ENCODE measurements at places on chromosomes 3 and 15.

GRCh38 chr15:71562251-71562650 is 248.1 kb upstream of the NR2E3 start:
- DNase-seq: no peak

DNA sequence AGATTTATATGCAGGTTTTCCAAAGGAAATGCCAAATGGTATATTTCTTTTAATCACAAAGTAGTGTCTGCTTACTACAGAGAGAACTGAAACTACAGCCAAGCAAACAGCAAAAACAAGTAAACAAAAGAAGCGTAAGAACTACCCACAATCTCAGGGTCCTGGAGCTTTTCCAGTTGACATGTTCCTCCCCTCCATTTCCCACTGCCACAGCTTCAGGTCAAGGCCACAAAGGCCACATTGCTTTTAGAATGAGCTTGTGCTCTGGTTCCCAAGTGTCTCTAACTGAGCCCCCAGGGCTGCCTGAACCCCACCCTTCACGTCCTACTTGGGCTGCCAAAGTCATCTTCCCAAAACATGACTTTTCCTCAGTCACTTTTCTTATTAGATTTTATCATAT is 24.1 kb downstream of the CTDSPL start:
- no peak for DNase-seq

- no peak for DNase-seq
These were observed 31.2 kb upstream of the FXR1 start for GRCh38 chr3:180881065-180881801.

DNA sequence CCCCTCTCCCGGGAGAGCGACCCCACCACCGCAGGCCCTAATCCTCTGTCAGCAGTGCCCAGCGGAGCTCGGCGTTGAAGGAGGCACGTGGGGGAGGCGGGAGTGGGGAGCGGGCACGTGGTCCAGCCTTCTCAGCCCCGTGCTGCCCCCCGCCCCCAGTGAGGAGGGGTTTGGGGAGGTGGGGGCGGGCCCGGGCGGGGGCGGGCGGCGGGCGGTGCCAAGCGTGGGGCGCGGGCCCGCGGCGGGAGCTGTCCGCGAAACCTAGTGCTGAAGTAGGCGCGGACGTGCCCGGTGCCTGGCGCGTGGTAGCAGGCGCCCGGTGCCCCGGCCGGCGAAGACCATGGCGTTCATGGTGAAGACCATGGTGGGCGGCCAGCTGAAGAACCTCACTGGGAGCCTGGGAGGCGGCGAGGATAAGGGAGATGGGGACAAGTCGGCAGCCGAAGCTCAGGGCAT is at the start of gene CPLX3:
Gene CPLX3, plus strand, starts transcription at position 264 of the 456 bp plus-strand sequence. Its CDS starts 77 bp downstream, at position 341.
- no peak for DNase-seq

GRCh38 chr3:9918261-9919038 is 1.6 kb downstream of the IL17RC start:
- DNase-seq: no peak

- no peak for DNase-seq
These were observed 7.6 kb downstream of the C15orf39 start for GRCh38 chr15:75209289-75209676.

DNA sequence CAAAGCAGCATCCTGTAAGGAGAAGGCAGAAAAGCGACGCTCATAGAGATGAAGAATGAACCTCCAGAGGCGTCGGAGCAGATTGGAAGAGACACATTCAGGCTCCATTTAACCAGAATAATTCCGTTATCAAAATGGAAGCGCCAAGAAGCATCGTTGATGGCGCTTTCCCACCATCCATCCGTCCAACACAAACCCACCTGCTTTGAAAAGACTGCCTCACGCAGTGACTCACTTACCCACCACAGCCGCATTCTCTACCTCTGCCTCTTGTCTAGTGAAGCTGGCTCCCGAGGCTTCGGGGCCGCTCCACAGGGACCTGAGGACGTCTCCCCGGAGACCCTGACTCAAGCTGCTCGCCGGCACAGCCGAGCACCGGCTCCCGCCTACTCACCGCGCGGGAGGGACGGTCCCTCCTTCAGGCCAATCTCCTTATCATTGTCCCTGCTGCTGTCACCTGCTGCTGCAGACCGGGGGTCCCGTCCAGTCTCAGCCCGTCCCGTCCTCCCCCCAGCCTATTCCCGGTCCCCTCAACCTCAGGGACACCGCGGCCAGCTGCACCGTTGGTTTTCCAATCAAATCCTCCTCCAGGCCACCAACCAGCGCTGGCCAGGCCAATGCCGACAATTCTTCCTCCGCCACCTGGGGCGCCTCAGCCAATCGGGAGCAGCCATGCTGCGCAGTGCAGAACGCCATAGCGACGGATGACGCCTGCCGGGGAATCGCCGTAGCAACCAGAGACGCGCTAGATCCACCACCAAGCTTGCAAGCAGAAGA is at the start of gene NEK10:
Gene NEK10, minus strand, starts transcription at position 553 of the 777 bp plus-strand sequence. CDS start 16,501 bp downstream, outside the sequence.
- peak; percentile 95 for DNase-seq

DNA sequence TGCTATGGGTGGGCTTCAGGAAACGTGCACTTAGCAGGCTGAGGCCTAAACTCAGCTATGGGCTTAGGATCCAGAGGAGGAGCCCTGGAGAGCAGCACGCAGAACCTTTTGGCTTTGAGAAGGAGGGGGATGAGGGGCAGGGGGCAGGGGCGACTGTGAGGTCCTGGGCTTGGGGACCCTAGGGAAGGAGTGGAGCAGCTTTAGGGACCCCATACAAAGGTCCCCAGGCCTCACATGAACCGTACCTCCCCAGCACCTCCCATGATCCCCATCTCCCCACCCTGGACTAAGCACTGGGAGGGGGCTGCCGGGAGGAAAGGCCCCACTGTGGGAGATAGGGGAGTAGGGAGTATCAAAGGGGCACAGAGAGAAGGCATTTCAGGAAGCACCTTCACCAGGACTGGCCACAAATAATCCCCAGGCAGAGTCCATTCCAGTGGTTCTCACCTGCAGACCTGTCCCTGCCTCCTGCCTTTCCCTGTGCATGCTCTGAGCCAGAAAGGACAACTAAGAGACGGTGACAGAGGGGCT is 62.0 kb upstream of the KLF13 start:
- peak; percentile 30 for DNase-seq

Measured in chondrocyte (in vitro differentiated cells).